OCI-LY7 (cell line): ENCODE measurements at places on chromosomes 2 and 18.

GRCh38 chr2:45743531-45744396 lies 92.3 kb downstream of the PRKCE start:
- no peak for DNase-seq

DNA sequence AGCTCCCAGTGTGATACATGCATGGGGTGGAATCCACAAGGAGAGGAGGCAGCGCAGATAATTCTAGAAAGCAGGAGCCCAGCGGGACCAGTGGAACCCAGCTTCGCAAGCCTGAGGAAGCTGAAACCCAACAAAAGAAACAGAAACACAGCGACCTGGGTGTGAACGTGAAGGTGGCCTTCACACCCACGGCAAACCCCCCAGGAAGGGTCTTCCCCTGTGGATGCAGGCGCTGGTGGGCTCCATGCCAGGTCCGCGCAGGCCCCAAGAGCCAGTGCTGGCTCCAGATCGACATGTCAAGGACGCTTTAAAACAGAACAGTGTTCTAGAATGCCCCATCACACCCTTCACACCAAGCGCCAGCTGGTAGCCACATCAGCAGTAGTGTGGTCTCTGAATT lies 22.1 kb downstream of the KIF1A start:
- no peak for DNase-seq

DNA sequence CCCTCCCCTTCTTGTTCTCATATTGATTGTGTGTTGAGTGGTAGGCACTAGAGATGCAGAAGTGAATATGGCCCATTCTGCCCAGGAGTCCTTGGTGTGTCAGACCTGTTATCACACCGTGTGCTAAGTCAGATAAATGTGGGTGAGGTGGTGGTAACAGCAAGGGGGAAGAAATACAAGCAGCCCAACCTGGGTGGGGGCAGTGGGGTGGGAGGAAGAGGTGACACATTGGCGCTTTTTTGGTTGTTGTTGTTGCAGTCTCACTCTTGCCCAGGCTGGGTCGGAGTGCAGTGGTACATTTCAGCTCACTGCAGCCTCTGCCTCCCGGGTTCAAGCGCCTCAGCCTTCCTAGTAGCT lies 12.8 kb downstream of the B3GNT2 start:
- no peak for DNase-seq

DNA sequence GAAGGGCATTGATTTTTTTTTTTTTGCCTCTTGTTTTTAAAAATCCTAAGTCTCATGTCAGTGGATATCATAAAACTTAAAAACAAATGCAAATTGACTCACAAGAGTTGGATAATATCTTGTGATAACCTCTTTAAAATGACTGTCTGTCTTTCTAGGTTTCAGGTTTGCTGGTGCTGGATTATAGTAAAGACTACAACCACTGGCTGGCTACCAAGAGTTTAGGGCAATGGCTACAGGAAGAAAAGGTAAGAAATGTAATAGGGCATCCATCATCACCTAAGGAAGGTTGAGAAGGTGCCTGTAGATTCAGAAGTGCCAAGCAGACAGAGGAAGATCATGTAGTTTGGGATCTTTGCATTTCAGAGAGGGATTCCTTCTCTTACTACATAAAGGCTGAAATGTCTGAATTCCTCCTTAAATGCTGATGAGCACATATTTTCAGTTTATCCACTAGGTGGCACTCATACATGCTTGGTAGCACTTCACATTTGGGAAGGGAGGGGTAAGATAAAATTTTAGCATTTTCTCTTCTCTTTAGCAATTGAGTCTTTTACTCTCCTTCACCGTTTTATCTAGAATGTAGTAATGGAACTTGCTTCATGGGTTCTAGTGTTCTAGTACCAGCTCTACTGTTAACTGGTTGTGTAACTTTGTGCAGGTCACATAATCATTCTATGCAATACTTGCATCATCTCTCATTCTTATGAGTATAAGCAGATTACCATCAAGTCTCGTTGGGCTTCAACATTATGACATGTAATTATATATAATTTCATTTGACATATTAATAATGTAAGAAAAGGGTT lies 21.1 kb downstream of the CPS1 start:
- DNase-seq, result peak; percentile 60

GRCh38 chr18:25077944-25078723 lies 273.8 kb downstream of the ZNF521 start:
- no peak for DNase-seq

DNA sequence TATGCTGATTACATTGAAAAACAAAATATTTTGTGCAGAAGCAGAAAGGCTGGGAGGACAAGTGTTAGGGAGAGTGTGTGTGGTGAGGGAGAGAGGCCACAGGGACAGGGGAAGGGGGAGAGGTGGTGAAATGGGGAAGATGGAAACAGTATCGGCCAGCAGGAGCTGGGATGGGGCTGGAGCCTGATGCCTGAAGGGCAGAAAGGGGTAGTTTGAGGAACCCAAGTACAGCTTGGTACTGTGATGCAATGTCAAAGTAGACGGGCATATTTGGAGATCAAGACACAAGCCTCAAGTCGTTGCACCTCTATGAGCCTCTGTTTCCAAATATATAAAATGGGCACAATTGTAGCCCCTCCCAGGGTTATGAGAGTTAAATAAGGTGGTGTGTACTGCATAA lies 152.1 kb downstream of the LPIN1 start:
- DNase-seq, result no peak

GRCh38 chr2:35891528-35891927 lies 464.1 kb upstream of the CRIM1 start:
- DNase-seq, result no peak

DNA sequence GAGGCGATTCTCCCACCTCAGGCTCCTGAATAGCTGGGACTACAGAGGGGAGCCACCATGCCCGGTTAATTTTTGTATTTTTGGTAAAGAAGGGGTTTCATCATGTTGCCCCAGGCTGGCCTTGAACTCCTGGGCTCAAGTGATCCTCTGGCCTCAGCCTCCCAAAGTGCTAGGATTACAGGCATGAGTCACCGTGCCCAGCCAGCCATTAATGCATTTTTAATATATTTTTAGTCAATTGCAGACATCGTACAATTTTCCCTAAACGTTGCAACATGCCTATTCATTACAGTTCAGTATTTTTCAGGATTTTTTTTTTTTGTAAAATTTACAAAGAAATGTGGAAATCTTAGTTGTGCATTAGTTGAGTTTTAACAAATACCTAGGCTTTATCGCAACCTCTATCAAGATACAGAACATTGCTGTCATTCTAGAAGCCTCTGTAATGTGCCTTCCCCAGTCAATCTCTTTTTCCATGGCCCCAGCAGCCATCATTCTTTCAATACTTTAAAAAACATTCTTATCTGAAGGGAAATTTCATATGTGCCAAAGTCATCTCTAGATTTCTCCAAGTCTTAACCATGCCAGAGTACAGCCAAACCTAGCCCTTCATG lies 14.7 kb downstream of the NABP1 start:
- DNase-seq, result no peak

GRCh38 chr2:195451160-195451559 lies 205.9 kb upstream of the SLC39A10 start:
- DNase-seq, result no peak

GRCh38 chr2:11145350-11145749 lies 9.9 kb upstream of the SLC66A3 start:
- peak; percentile 34 for DNase-seq

GRCh38 chr2:29420999-29421782 lies 306.0 kb downstream of the CLIP4 start:
- no peak for DNase-seq

DNA sequence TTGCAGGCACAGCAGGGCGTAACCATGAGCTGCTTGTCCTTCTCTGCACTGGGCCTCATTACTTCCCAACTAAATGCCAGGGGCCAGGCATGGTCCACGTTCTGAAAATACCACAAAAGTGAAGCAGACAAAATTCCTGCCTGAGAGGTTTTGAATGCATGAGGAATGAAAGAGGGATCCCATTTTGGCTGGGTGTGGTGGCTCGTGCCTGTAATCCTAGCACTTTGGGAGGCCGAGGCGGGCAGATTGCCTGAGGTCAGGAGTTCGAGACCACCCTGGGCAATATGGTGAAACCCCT lies 139.5 kb downstream of the MBP start:
- no peak for DNase-seq

GRCh38 chr2:71492112-71492511 lies 38.8 kb downstream of the DYSF start:
- no peak for DNase-seq

DNA sequence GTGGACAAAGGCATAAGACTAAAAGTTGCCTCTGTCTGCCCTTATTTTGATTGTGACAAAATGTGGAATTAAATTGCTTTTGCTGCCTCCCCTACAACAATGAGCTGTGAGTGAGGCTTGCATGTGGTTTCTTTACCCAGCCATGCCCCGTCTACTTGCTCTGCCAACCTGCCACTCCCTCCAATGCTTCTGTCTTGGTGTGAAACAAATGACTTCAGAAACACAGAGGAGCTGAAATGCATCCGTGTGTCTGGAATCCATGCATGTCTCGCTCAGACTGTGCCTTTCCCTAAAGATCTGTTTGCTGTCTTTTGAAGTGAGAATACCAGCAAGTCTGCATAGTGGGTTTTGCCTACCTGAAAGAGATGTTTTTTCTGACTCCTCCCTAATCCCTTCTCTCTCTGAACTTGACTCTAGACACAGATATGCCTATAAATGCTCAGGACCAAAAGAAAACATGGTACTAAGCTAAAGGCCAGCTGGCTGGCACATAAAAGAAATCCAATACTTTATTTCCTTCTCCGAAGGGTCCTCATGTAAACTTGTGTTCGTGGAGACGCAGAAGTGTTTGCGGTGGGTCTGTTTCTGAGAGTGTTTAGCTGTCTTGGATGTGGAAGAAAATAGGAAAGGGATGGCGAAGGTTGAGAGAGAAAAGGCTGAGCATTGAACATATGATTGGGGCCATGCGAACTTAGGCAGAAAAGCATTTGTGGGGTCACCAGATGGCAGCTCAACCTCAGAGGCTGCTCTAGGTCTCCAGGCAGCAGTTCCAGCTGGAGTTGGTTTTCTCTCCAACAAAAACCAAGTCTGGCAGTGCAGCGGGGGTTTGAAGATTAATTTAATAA lies 120.5 kb downstream of the CCBE1 start:
- DNase-seq, result no peak

GRCh38 chr2:232322560-232323327 lies 55.8 kb upstream of the ALPP start:
- DNase-seq, result no peak

DNA sequence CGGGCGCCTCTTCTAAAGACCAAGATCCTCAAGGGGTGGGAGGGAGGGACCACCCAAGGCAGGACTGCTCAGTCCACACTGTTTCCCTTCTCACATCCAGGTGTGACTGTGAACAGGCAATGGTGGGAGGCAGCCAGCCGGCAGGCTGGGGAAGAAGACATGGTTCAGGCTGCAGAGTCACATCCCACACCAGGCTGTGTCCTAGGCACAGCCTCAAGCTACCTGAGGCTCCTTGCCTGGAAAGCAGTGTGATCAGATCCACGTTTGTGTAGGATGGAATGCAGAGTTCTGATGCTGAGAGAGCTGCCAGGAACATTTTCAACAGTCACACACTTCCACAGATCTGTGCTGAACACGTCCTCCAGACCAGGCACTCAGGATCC lies 16.4 kb downstream of the SLC66A2 start:
- DNase-seq, result no peak

DNA sequence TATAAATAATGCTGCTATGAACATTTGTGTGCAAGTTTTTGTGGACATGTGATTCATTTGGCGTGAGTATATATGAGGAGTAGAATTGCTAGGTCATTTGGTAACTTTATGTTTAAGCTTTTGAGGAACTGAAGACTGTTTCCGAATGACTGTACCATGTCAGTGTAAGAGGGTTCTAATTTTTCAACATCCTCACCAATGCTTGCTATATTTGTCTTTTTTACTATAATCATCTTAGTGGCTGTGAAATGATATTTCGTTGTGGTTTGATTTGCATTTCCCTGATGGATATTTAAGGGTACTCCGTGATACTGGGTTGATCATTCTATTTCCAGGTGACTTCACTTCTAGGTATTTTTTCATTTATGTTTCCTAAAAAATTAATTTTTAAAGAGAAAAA lies 241.1 kb downstream of the BCL2 start:
- no peak for DNase-seq

DNA sequence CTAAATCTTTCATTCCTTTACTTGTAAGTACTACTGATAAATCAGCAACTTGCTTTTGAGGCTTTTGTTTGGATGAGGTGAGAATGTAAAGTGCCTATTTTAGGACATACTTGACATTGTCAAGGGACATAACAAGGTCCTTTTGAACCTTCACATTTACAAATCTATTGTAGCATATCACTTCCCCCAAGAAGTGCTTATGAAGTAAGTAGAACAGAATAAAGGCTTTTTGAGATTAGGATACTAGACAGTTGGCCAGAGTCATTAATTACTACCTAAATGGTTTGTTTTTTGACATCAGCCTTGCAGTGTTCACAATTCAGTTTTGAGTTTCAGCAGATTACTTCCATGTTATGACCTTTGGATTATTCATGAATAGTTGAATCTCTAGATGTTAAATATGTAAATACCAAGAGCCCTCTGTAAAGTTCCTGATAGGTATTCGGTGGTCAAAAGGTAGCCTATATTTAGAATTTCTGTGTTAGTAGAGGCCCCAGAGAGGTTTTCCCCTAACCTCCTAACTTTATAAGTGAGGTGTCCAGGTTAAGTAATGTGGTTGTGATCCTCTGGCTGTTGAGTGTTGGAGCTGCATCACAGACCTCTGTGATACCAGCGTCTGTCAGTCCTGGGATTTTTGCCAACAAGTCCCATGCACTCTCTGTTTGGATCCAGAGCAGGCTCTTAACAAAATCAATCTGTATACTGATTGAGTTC lies 67.2 kb downstream of the LCLAT1 start:
- no peak for DNase-seq
